ENCODE measurements at places on chromosomes 13 and 19.

GRCh38 chr19:3333662-3334061 is 32.7 kb upstream of the NFIC start:
- no peak for DNase-seq

DNA sequence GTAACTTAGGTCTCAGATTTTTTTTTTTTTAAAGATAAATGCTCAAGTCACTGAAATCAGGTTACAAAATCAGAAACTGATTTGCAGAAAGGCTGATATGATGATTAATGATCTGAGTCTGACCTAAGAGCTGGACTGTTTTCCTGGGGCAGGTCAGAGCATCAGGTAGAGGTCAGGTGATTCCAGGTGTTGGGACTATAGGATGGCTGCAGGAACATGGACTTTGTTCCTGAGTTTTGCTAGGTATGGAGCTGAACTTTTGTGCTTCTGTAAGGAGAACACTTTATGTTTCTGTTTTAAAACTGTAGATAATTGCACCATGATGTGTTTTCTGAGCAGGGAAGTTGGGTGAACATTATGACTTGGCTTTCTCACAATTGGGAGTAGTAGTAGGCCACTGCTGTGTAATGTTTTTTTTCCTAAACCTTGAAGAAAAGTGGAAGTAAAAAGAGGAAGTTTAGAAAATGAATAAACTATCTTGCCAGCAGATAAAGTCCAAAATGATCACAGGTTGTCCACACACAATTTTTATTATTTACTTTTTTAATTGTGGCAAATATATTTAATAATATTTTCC is 297.2 kb downstream of the DCT start:
- DNase-seq, result no peak

GRCh38 chr13:30774214-30774730 is 38.9 kb downstream of the ALOX5AP start:
- no peak for DNase-seq

- no peak for DNase-seq
Observed at GRCh38 chr13:73820688-73821087, 313.5 kb downstream of the KLF12 start.

DNA sequence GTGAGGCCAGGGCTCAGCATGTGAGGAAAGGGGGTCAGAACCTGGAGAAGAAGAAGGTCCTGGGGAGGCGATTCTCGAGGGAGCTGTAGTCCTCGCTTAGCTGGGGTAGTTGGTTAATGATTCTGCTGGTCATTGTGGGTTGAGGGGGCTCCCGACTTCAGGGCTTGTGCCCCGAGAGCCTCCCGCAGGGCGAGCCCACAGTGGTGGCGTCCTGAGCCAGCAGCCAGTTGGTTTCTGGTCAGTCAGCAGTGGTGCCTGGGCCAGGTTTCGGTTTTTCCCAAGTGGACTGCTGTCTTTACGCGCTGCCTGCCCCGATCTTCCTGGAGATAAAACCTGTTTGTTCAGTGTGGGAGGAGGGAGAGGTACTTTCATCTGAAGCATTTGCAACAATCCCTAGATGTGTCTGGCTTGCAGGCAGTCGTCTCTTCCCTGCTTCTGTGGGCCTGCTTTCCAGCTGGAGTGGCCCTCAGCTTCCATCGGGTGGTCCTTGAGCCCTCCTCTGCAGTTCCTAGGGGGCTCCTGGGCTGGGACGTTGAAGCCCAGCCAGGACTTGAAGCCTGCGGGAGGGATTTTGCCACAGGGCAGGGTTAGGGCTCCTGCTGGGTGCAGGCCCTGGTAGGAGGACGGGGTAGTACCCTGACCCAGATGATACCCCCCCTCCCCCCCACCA is 3.2 kb downstream of the PTBP1 start:
- no peak for DNase-seq
